Muscle of leg (tissue), 16 donors: ENCODE measurements at places on chromosomes 7 and 10. TPM values are rescaled to one million over a fixed set of nuclear protein-coding genes. Genes with fewer than 3 reads are reported as not detected.

The AOAH gene
- 3.5 TPM for polyA plus RNA-seq

DNA sequence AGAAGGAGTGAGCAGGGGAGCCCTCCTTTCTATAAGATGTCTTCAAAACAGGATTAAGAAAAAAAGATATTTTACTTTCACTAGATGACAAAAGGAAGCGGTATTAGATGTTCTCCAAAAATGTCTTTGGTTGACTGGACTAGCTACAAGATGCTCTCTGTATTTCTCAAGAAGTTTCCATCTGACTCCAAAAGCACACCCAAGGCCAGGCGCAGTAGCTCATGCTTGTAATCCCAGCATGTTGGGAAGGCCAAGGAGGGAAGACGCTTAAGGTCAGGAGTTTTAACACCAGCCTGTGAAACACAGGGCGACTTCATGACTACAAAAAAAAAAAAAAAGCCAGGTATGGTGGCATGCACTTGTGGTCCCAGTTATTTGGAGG is 84.5 kb downstream of the PIP4K2A start:
- no peaks in the 10 kb centered on the region for H3K36me3 ChIP-seq
- H3K27ac ChIP-seq = no peak overlapping the region
- no peak overlapping the region for H3K4me3 ChIP-seq
- DNase-seq = no peak
- H3K4me1 ChIP-seq = peaks cover 3% of the 10 kb centered on the region
- no peaks in the 10 kb centered on the region for H3K27me3 ChIP-seq

The SLC26A5 gene
- polyA plus RNA-seq = 0.19 TPM

DNA sequence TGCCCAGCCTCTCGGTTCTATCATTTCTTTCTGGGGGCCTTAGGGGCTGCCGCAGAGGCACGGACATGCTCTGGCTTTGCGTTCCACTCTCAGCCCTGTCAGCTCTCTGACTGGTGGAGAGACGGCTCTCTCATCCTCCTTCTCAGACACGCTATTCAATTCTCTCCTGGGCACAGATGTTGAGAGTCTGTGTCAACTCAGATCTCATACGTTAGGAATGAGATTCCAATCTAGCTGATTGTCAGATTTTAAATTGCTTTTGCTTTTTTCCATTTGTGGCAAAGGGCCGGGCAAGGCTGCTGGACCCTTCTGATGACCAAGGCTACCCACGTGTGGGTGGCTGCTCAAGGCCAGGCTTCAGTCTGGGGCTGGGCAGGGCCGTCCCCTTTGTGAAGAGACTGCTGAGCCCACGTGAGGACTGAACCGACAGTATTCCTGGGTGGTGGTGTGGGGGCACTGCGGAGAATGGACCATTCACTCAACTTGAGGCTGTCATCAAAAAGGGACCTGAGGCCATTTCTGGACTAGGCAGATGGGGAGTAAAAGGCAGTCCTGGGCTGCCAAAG is 71.5 kb downstream of the CLEC2L start:
- H3K27me3 ChIP-seq = no peaks in the 10 kb centered on the region
- DNase-seq = peak; percentile 27
- H3K27ac ChIP-seq = no peak overlapping the region
- H3K36me3 ChIP-seq = peaks cover 64% of the 10 kb centered on the region
- H3K4me3 ChIP-seq = no peak overlapping the region

DNA sequence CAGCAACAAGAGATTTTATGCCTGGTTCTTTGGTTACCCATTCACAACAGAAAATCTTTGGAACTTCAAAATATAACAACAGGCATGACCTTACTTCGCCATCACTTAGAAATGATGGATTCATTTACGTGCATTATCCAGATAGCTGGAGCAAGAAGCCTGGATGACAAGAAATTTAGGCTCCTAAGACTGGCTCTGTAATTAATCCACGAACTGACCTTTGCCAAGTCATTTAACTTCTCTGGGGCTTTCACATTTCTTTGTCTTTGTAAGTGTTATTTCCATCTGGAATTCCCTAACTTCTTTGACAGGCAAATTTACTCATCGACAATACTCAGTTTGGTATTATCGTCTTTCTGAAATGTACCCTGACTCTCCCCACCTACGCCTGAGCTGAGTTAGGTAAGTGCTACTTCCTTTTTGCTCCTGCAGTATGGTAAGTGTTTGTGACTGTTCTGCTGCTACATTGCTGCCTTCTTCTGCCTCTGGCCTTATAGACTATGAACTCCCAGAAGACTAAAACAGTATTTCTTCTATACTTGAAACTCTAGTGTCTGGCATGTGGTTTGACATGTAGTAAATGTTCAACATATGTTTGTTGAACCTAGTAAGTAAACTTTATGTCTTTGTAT is 5.5 kb upstream of the MDFIC start:
- H3K4me1 ChIP-seq = no peaks in the 10 kb centered on the region
- no peaks in the 10 kb centered on the region for H3K27me3 ChIP-seq
- H3K27ac ChIP-seq = no peak overlapping the region
- no peak for DNase-seq
- no peaks in the 10 kb centered on the region for H3K36me3 ChIP-seq
- no peak overlapping the region for H3K4me3 ChIP-seq

DNA sequence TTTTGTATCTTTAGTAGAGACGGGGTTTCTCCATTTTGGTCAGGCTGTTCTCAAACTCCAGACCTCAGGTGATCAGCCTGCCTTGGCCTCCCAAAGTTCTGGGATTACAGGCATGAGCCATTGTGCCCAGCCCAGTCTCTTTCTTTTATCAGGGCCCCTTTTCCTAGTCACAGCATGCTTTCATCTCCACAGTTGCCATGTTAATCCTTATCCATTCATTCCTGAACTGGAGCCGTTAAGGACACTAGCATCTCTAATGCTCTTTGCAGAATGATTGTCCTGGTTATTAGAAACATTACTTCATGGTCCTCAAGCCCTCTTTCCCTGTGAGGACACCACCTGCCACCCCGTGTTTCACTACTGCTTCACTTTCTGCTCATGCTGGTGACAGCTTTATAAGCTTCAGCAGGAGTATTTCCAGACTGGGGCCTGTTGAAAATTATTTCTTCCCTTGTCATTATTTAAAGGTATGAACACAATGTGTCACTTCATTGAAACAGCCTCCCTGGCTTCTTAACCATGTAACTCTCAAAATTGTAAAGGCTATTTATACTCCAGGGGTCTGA is 313.9 kb downstream of the BMPER start:
- H3K27me3 ChIP-seq = no peaks in the 10 kb centered on the region
- H3K4me1 ChIP-seq = no peaks in the 10 kb centered on the region
- no peak overlapping the region for H3K27ac ChIP-seq
- no peaks in the 10 kb centered on the region for H3K36me3 ChIP-seq
- DNase-seq = no peak
